Smooth muscle cell of the brain vasculature (primary cell): ENCODE measurements at places on chromosomes 16 and 17.

DNA sequence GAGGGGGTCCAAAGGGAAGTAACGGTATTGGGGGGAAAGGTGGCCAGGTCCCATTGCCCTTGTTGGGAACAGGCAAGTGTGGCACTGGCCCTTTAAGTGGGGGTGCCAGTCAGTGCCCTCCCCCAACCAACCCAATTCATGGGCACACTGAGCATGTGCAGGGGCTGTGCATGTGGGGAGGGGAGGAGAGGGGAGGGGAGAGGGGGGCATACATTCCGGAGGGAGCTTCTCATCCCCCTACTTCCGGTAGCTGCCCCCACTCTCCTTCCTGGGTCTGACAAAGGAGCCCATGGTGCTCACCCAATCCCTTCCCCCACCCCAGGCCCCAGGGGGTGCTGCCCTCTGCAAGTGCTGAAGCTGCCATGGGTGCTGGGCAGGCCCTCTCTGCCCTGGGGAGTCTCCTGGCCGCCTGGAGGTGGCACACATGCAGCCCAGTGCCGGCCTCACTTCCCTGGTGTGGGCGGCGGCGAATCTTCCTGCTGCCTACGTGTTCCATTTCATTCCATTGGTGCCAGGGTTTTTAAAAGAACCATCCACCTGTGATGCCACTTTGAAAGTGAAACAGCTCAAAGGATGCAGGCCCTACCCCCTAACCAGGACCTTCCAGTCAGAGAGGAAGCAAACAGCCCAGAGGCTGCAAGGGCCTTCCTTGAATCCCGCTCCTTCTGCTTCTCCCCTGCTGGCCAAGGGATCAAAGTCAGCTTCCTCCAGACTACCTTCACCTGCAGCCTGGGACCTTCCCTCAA is 11.0 kb downstream of the HEXIM2 start:
- no peak for DNase-seq

DNA sequence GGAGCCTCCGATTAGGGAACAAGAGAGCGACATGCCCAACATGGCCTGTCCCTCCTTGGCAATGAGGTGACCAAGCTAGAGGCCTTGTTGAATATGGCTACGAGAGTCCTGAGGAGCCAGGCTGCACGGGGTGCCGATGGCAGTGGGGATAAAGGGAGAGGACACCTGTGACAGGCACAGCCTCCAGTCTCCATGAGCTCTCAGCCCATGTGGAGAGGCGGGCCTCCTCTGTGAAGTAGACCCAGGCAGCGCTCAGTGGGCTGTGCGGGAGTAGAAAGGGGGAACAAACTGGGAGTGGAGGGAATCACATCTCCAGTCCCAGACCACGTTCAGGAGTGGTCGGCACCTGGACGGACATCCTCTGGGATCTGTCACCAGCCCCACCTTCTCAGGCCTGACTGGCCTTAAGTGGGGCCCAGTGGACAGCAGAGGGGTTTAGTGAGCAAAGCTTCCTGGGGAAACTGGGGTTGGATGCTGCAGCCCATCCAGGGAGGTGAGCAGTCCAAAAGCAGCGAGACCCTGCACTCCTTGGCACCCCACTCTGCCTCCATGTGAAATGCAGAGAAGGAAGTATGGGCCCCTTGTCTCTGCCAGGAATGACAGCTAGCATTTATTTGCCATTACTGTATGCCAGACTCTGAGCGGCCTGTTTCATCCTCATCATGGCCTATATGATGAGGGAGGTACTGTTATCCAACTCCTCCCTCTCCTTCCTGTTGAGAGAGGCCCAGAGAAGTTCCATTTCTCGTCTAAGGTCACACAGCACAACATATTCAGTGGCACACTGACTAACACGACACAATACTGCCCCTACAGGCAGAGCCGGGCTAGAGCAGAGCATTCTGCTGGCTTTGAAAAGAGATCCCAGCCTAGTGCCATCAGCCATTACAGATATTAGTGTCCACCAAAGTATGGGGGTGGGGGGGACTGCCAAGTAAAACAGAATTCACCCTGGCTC is 4.5 kb upstream of the TMEM92 start:
- DNase-seq: peak; percentile 86

- DNase-seq: no peak
Observed at GRCh38 chr17:4986403-4986802, 1.1 kb downstream of the CAMTA2 start.

GRCh38 chr16:79264237-79265109 is 336.1 kb downstream of the MAF start:
- DNase-seq: no peak

GRCh38 chr17:32960815-32961214 is 30.8 kb upstream of the SPACA3 start:
- no peak for DNase-seq
